Heart right ventricle (tissue), 16 donors: ENCODE measurements at places on chromosomes 2 and 18.
A peak's percentile ranks its signal among the peaks of the same experiment; 100 is the strongest.

GRCh38 chr18:49917742-49918141 lies 104.4 kb upstream of the ACAA2 start:
- no peak for DNase-seq

GRCh38 chr2:25286025-25286400 lies 55.7 kb downstream of the DNMT3A start:
- no peak for DNase-seq

- no peak for DNase-seq
Observed at GRCh38 chr2:217918308-217919024, 84.3 kb downstream of the TNS1 start.

DNA sequence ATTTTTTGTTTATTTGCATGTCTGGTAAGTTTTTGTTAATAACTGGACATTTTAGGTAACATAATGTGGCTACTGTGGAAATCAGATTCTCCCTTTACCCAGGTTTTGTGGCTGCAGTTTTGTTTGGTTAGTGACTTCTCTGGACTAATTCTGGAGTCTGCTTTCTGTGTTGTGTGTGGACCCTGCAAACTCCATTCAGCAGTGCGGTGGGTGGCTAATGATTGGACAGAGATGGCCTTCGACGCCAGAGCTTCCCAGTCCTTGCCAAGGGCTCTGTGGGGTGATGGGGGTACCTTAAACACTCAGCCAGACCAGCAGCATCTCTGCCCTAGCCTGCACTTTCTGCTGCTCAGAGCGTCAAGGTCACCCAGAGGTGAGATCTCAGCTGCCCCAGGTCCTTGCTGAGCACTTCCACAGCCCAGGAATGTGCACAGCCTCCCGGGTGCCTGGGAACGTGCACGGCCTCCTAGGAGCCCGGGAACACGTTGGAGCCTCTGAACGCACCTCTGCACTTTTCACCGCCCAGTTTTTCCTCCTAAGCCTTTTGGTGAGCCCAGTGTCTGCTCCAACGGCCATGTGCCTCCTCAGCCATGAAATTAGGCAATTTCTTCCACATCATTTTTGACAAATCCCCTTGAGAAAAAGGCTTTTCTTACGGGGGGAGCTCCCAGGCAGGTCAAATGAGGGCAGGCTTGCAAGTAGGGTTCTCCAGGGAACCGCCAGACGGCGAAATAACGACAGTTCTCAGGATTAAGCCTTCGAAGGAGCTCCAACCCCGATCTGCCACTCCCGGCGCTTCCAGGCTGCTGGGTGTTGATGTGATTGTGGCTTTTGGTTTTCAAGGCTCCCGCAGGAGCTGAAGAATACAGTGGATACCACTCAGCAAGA lies 35.2 kb upstream of the KLF11 start:
- DNase-seq, result peak; percentile 50

- no peak for DNase-seq
Observed at GRCh38 chr18:64886995-64887394, 738.1 kb upstream of the LINC00305 start.

DNA sequence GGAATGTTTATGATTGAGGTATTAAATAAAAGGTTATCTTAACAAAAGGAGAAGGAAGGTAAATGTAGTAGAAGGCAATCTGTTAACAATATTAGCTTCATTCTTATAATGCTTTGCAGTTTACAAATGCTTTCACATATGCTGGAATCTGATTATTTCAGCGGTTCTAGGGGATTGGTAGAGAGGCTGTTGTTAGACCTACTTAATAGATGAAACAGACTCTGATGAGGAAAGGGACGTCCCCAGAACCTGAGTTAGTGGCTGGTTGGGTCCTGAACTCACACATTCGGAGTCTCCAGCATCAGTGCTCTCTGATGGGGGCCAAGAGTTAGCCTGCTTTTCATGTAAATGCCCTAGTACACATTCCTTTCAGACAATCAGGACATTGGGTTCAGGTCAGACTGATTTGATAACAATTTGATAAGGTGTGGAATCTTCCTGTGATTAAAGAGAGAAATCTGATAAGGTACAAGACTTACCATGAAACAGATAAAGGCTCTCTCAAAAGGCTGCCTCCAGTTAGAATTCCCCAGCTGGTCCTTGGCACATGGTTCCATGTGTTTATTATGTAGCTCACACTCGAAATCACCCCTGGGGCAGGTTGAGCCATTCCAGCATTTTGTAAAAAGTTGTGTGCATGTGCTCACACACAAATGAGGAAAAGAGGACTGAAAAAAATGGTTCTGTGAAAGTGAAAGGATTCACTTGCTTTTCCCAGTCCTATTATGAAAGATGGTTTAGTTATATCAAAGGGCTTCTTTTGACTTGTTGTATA lies 103.1 kb downstream of the GPD2 start:
- no peak for DNase-seq

DNA sequence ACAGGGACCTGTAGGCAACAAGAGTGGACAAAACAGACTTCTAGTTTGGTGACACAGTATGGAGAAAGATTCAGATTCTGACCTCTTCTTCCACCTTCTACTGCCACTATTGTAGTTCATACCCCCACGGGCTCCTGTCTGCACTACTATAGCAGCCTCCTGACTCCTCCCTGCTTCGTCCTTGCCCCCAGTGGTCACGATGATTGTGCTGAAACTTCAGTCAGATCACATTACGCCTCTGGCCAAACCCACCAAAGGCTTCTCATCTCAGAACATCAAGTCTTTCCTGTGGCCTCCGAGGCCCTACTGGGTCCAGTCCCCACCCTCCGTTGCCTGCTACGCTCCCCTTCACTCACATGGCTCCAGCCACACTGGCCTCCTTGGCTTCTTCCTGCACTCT lies 147.6 kb downstream of the CYP26B1 start:
- DNase-seq, result no peak

DNA sequence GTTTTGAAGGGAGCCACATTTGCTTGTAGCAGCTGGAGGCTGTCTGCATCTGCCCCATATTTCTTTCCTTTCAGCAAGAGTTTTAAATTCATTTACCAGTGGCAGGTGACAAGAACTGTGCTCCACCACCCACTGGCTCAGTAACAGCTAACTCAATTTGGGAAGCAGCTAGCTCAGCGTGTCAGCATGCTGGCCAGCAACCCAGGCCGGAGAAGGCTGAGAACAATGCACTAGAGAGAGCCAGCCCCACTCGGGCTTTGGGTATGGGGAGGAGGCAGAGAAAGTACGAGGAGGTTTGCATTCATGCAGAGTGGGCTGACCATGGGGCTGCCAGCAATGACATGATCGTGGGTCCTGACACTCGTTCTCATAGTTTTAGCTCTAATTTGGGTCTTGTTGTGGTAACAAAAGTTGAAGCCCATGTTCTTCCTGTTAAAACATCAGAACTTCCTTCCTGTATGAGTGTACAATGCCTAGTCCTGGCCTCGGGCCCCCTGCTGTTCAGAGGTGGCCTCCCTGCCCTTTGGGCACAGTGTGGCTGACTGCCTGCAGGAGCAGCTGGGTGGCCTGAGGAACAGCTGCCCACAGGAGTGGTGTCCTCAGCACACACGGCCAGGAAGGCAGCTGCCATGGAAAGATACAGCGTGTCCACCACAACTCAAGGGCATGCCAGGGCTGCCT lies 23.0 kb downstream of the CDC42EP3 start:
- DNase-seq, result peak; percentile 49

- no peak for DNase-seq
Observed at GRCh38 chr2:119482481-119483394, 41.5 kb downstream of the SCTR start.

DNA sequence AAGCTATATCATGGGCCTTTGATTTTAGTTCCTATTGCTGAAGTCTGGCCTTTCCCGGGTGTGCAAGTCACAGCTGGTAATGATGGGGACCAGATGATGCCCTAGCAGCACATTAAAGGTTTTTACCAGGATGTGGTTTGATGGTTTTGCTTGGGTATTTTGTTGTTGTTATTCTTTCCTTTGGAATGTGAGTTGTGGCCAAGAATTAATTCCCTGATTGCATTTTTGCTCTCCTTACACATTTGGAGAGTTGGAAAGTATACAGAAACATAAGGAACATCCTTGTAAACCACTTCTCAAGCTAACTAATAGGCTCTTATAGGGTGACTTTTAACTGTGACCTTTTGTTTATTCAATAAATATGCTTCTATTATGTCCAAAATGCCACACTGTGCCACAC lies 154.1 kb upstream of the MMADHC start:
- DNase-seq, result no peak

DNA sequence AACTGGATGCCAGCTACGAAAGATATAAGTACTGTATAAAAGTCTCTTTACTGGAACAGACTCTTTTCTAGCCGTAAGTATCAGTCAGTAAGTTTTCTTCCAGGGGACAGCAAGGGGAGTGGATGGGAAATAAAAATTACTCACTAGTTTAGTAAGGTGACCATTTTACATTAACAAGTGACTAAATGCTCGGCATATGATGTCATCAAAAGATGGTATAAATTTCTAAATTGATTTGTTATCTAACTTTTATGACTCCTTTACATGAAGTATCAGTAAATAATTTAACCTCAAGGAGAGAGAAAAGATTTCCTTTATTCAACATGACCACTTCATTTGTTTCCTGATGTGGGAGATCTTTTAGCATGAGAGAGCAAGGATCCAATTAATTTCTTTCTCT lies 859.0 kb upstream of the LRRTM1 start:
- no peak for DNase-seq

DNA sequence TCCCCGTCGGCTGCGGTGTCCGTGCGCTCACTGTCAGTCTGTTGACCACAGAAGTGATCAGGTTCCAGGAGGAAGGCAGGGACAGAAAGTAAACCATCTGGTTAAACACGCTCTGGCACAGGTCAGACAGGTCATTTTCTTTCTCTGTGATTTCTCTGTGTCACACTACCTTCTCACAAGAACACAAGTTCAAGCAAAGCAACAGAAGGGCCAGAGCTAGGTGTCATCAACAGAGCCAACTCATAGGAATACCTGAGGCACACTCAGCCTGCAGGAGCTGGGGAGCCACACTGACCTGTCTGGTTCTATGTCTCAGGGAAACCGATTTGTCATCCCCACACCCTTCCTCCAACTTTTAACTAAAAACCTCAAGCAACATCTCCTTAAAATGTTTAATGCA lies 115.1 kb upstream of the ZBTB14 start:
- DNase-seq, result no peak

DNA sequence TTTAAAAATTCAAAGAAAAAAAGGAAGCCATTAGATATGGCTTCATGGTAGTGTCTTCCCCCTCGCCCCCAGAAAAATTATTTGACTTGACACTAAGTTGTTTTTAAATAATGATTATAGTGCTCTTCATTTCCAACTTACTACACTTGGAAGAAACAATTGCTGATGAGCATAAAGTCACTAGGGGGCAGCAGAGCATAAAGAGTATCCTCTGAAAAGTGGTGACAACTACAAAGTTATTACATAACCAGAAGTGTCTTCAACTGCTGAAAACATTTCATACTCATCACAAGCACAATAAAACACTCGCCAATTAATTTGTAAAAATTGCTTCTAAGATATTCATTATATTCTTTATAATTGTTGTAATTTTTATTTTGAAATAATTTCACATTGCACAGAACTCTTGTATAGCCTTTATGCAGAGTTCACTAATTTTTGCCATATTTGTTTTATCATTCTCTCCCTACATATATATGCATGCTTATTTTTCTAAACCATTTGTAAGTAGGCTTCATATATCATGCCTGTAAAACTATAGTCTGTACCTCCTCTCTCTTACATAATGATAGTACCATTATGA lies 54.9 kb downstream of the EXOC6B start:
- no peak for DNase-seq

- no peak for DNase-seq
Observed at GRCh38 chr18:1292167-1292566, 387.5 kb downstream of the ADCYAP1 start.

DNA sequence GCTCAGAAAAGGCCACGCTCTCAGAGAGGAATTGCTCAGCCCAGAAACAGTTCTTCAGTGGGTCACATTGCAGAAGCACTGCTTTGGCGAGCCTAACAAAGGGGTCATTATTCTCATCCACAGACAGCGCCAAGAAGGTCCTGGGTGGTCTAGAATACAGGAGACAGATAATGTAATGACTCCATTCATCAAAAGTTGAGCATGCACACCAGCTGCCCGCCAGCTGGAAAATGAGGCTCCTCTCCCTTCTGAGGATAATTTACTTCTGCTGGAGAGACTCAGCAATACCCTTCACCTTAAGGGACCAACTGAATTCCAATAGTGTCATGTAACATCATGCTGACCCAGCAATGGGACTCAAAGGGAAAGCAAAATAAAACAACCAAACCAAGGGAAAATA lies 79.9 kb downstream of the TRIB2 start:
- DNase-seq, result peak; percentile 35

- no peak for DNase-seq
Observed at GRCh38 chr2:108868911-108869310, 82.3 kb downstream of the CCDC138 start.

- no peak for DNase-seq
Observed at GRCh38 chr2:100800915-100801314, 19.0 kb upstream of the NPAS2 start.

GRCh38 chr2:214593727-214594126 lies 182.9 kb downstream of the VWC2L start:
- no peak for DNase-seq

DNA sequence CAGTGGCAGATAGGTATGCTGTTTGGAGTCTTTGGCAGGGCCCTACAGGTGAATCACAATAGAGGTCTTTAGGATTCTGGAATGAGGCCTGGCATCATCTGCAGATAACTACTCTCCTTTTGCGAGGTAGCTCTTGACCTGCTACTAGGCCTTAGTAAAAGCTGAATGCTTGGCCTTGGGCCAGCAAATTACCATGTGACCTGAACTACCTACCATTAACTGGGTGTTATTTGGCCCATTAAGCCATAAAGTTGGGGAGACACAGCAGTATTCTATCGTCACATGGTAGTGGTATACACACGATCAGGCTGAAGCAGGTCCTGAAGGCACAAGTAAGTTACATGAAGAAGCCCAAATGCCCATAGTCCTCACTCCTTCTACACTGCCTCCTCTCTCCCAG lies 178.2 kb downstream of the PPP1R1C start:
- no peak for DNase-seq

DNA sequence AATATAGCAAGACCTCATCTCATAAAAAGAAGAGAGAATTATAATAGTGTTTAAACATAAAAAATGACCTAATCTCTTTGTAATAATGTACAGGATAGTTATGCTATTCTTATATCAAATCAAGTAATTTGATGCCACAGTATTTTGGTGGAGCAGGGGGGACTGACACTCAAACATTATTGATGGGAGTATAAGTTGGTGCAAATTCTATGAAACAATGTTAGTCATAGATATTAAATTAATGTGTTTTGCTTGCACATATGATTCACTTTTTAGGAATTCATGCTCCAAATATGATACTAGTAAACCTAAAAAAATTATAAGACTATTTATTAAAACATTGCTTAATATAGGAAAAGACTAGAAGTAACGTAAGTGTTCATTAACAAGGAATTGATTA lies 256.1 kb upstream of the SYT4 start:
- no peak for DNase-seq

DNA sequence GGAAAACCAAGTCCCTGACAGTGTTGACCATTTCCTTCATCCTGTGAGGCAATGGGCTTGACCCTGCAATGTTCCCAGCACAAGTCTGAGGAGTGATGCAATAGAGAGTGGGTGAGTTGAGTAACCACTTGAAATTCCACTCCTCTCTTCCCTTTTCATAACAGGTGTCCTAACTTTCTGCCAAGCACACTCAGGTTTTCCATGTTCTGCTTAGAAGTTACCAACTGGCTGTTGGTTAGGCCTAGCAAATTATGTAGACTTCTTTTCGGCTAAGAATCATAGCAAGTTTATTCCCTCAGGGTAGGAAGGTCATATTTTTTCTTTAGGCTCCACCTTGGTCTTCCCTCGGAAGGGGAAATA lies 11.5 kb downstream of the GNLY start:
- no peak for DNase-seq

GRCh38 chr2:121034551-121034950 lies 250.5 kb downstream of the TFCP2L1 start:
- no peak for DNase-seq

- peak; percentile 65 for DNase-seq
Observed at GRCh38 chr18:49645841-49646351, 84.0 kb downstream of the LIPG start.
